ENCODE measurements at places on chromosomes 12 and 14.

GRCh38 chr14:65915125-65915524 lies 502.6 kb downstream of the FUT8 start:
- no peak for DNase-seq

DNA sequence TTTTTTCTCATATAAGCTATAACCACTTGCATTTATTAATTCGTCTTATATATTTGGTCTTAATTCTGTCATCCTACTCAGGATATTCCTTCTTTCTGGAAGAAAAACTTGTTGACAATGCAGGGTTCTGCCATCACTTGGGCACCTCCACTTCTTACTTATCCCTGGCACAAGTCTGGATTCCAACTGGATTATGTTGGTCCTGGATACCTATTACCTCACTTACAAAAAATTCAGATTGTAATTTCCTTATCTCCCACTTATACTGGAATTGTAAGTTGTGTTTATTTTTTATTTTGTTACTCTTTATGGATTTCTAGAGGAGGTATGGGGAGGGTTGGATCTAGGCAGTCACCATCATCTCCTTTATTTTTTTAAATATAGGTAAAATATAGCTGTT lies 36.7 kb downstream of the LRRIQ1 start:
- no peak for DNase-seq

- DNase-seq, result no peak
Measured at GRCh38 chr12:11457996-11458645, 62.8 kb upstream of the PRB2 start.

GRCh38 chr14:53376064-53376463 lies 222.9 kb upstream of the DDHD1 start:
- no peak for DNase-seq

- peak; percentile 89 for DNase-seq
Measured at GRCh38 chr12:106195621-106196027, 52.2 kb downstream of the CKAP4 start.

DNA sequence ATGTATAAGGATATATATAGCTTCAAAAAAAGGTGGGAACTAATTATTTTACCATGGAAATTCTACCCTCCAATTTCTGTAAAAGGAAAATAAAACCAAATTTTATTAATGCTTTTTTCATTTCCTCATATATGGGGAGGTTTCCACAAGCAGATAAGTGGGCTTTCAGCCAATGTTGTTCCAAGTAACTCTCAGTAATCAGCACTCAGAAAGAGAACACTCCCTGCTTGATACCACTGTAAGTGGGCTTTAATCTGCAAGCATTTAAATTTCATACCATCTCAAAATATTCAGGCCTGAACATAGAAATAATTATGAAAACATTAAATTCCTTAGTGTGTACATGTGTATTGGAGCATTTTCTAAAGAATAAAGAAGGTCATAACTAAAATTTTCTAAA lies 827.6 kb downstream of the C12orf50 start:
- DNase-seq, result peak; percentile 17

- DNase-seq, result no peak
Measured at GRCh38 chr14:74684434-74684833, 28.4 kb downstream of the AREL1 start.

DNA sequence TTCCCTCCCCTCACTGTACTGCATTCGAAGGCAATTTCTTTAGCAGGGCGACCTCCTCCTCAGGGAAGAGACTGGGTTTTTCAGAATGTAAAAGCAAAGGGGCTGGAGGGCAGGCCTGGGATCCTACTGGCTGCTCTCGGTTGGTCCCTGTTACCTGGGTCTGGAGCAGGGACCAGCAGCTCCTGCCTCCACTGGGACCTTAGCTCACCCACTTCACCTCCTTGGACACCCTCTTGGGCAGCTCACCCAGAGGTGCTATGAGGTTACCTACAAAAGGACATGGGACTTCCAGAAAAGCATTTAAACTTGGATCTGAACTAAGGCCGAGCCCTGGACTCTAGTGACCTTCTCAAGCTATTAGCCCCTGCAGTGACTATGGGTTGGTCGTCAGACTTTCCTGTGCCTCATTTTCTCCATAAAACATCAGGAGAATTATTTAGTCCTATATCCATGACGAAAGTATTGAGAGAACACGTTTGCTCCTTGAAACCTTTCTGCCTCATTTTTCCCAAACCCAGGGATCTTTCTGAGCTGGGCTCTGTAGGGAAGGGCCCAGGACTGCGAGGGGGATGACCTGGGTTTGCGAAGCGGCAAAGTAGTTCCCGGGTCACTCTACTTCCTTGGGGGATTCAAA lies 65.0 kb downstream of the FBXL14 start:
- DNase-seq, result no peak

DNA sequence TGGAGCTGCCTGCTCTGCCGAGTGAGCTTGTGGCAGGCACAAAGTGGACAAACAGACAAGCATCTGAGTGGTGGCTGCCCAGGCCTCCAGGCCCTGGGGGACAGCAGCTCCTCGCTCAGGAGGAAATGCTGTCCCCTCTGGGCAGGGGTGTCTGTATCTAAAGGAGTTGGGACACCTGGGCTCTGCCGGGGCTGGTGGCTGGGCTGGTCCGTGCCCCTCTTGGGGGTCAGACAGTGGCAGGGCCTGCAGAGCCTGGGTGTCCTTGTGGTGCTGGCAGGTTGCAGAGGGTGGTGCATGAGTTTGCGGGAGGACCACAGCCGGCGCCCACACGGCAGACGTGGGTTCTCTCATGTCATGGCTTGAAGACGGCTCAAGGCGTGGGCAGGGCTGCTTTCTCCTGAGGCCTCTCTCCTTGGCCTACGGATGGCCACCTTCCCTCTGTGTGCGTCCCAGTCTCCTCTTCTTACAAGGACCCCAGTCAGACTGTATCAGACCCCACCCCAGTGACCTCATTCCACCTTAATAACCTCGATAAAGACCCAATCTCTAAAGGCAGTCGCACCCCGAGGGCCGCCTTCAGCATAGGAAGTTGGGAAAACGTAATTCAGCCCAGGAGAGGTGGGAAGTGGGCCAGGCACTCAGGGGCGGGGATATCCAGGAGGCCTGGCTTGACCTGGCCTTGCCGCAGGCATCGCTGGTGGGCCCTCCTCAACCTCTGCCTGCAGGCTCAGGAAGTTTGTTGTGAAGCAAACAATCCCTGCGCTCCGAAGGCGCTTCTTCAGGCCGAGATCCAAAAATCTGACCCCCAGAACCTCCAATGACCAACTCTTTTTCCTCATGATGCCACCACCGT lies 110.0 kb downstream of the KIF26A start:
- DNase-seq, result no peak

- peak; percentile 57 for DNase-seq
Measured at GRCh38 chr12:57214398-57214781, 2.2 kb upstream of the NXPH4 start.

DNA sequence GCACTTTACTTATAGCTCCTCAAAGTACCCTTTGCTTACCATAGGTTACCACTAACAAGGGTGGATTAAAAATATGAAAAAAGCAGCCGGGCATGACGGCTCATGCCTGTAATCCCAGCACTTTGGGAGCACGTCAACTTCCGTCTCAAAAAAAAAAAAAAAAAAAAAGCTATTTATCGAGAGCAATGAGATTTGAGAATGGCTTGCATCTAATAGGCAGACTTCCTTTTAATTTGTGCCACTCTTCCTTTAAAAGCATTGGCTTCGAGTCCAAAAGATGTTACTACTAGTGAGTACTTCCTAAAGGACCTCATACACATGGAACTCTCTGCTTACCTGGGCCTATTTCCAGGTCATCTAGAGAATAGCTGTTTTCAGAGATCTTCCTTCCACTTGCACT lies 38.5 kb upstream of the CERS5 start:
- DNase-seq, result no peak

- DNase-seq, result no peak
Measured at GRCh38 chr12:120292411-120292660, 633 bp upstream of the RNU4-2 start.

DNA sequence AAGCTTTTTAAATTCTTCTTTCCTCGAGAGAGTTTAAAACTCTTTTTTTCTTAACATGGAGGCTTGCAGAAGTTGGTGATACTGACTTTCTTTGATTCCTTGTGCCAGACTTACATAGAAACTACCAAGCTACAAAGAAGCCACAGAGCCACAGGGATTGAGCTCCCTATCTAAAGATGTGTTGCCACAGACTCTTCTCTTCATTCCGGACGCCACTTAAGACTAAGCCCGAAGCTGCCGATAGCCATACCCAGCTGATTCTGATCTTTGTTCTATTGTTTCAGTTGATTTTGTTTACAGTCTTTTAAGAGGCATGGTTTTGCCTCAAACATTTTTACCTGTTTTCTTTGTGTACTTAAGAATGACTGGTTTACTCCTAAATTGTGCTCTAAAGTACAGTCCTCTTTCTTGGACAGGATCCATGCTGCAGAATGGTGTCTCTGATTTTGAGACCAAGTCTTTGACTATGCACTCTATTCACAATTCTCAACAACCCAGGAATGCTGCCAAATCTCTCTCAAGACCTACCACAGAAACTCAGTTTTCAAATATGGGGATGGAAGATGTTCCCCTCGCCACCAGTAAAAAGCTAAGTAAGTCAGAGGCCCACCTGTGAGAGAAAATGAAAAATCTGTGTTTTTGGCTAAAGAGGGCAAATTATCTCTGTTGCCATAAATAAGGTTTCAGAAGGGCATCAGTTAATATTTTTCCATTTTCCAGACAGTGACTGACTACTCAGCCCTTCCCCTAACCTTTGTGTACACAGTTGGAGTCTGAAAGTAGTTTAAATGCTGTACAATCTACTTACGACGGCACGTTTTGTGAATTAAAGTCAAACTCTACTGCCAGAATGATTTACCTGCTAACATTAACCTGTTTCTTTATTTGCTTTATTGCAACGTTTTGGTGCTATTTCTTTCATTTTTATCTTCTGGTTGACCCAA lies 42.1 kb upstream of the KCNH3 start:
- DNase-seq, result no peak

- DNase-seq, result peak; percentile 5
Measured at GRCh38 chr12:98671459-98671858, 26.4 kb downstream of the APAF1 start.

DNA sequence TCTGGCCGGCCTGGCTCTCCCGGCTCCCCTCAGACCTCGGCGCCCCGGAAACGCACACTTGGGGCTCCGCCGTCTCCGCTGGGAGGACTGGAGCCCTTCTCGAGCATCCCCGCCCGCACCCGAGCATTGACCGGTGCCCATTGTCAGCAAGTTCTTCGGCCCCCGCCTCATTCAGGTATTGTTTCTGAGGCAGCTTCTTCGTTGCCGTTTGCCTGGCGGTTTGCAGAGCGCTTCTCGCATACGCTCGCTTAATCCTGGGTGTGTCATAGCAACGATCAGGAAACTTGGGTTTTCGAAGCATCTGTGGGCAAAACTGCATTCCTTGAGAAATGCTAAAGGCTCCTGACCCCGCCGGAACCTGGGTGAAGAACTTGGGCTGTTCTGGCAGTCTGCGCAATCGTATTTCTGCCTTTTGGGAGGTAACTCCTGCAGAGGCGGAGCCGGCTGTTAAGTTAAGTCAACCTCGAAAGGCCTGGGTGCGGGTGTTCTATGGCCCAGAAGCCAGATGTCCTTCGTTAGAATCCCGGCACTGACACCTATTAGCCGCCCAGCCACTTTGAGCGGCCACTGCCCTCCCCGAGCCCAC lies 518 bp downstream of the GSKIP start:
- DNase-seq, result peak; percentile 50

GRCh38 chr12:10636124-10636523 lies 22.7 kb upstream of the MAGOHB start:
- no peak for DNase-seq

DNA sequence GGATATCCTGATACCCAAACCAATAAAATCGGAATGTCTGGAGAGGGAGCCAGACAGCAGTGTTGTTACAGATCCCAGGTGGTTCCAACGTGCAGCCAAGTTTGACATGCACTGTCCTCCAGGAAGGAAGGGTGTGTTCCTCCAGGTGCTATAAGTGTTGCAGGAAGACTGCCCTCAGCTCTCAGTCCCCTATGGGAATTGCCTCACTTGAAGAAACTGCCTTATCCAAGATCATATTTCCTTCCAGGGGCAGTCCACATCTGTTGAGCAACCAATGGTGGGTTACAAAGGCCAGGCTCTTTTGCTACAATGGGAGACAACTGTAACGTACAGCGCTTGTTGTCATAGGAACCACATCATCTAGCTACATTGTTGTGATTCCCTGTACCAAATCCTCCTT lies 13.3 kb upstream of the FBXW8 start:
- DNase-seq, result no peak

DNA sequence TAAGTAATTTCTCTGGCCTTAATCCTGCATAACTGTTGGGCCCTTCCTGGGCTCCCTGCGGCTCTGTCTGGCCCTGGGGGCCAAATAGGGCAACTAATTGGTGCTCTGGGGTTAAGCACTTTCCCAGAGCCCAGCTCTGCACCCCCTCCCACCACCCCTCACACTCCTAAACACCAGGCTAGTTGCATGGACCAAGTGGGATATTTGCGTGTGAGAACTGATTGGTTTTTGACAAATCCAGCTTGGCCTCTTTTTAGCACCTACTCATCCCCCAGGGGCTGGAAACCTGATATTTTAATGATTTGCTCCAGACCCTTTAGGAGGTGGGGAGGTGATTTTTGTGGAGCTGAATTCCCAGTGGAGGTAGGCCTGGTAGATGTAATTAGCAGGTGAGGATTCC lies 91.9 kb downstream of the DICER1 start:
- DNase-seq, result no peak

DNA sequence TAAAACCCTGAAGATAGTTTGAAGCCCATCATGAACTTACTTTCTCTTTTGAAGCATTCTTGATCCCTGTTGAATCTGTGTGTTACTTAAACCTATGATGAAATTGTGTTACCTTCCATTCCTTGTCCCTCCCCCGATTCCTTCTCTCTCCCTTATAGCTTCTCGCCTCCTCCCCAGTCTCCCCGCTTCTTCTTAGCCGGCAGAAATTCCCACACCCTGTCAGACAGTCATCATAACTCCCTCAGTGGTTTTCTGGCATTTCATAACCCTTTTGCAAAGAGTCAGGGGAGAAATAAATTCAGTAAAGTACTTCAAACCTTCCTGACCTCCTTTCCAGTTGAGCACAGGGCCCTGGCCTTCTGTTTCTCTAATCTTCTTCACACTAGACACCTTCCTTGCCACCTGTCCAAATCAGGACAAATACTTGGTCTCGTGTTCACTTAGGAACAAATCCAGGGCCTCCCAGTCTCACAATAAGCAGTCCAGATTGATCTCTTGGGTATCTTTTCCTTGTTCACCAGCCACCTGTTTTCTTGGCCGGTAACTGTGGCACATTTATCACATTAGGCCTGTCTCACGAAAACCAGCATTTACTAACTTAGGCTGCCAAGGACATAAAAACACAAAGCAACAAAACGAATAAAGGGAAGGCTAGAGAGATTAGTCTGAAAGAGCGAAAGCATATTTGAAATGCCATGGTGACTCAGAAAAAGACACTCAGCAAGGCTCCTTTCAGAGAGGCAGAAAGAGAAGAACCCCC lies 355.9 kb downstream of the TMTC2 start:
- peak; percentile 11 for DNase-seq

- no peak for DNase-seq
Measured at GRCh38 chr14:32039401-32040030, 37.6 kb upstream of the ARHGAP5 start.
